Neural progenitor cell (in vitro differentiated cells): ENCODE measurements at places on chromosomes 16 and 17.

DNA sequence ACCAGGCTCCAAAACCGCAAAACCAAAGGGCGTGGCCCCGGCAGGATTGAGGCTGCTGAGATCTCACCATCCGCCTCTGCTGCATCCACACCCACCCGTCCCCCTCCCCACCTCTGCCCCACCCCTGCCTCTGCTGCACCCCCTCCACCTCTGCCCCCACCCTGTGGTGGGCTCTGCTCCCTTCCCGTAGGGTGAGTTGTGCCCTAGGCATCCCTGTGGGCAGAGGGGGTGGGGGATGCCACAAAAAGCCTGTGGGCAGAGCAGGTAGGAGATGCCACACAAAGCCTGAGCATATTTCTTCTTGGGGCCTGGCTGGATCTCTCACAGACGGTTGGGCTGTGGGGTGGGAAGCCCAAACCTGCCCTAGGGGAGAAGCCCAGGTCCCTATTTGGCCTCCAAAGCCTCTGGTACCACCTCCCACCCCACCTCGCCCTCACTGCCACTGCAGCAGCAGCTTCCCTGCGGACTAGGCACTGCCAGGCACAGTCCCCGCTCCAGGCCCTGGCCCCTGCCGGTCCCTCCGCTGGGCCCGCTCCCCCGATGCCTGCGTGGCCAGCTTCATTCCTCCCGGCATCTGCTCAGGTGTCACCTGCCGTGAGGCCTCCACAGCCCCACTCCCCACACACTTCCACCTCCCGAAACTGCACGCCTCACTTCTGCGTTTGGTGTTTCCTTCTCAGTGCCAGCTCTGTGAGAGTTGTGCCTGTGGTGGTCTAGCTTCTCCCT is 11.3 kb upstream of the PABPN1L start:
- no peak for DNase-seq

DNA sequence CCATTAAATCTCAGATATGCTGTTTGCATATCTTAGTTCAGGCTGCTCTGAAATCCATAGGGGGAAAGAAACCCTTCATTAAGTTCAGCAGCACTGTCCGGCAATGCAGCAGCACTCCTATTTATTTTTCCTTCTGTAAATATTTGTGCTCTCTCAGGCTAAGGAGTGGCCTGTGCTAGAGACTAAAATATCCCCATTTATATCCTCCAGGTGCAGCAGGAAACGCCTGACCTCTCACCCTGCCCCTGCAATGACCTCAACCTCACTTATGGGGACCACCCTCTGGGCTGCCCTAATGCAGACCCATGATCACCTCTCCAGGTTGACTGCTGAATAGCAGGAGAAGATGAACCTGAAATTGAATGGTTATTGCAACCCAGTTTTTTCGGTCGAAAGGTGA is 165.0 kb upstream of the ELAC2 start:
- DNase-seq: no peak

- DNase-seq: no peak
Observed at GRCh38 chr17:29594519-29595090, 1.7 kb downstream of the ANKRD13B start.

DNA sequence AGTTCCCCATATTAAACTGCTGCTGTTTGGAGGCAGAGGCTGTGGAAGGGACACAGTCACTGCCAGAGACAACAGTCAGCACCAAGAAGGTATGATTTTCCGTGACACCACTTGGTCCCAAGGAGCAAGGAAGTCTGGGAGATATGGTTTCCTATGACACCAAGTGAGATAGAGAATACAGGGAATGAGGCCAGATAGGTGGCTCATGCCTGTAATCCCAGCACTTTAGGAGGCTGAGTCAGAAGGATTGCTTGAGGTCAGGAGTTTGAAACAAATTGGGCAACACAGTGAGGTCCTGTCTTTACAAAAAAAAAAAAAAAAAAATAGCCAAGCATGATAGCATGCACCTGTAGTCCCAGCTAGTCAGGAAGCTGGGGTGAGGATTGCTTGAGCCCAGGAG is 90.8 kb downstream of the ABCC12 start:
- no peak for DNase-seq

DNA sequence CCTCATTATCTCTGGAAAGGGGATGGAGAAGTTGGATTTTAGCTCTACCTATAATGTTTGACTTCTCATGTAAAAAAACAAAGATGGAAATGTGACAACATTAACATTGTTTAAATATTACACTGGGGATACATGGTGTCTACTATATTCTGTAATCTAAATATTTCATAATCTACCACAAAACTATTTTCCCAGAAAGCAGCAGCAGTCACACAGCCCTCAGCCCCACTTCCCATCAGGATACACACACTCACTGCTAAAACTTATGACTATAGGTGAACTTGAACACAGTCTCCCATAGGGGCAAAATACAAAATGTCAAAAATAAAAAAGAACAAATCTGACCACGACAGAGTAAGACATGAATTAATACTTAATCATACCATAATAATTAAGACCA is 95.7 kb downstream of the KANSL1 start:
- no peak for DNase-seq

DNA sequence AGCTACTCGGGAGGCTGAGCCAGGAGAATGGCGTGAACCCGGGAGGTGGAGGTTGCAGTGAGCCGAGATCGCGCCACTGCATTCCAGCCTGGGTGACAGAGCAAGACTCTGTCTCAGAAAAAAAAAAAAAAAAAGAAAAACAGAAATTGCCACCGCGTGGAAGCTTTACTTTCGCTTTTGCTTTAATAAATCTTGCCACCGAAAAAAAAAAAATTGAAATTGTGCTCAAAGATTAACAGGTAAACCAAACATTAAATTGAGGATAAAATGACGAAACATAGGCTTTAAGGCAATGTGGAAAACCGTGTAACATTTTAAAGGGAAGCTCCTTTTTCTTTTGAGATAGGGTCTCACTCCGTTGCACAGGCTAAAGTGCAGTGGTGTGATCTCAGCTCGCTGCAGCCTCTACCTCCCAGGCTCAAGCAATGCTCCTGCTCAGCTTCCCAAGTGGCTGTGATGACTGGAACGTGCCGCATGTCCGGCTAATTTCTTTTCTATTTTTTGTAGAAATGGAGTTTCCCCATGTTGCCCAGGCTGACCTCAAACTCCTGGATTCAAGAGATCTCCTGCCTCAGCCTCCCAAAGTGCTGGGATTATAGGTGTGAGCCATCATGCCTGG is 40.1 kb downstream of the ZNF276 start:
- DNase-seq: no peak
